ENCODE measurements at places on chromosomes 12 and 14.

DNA sequence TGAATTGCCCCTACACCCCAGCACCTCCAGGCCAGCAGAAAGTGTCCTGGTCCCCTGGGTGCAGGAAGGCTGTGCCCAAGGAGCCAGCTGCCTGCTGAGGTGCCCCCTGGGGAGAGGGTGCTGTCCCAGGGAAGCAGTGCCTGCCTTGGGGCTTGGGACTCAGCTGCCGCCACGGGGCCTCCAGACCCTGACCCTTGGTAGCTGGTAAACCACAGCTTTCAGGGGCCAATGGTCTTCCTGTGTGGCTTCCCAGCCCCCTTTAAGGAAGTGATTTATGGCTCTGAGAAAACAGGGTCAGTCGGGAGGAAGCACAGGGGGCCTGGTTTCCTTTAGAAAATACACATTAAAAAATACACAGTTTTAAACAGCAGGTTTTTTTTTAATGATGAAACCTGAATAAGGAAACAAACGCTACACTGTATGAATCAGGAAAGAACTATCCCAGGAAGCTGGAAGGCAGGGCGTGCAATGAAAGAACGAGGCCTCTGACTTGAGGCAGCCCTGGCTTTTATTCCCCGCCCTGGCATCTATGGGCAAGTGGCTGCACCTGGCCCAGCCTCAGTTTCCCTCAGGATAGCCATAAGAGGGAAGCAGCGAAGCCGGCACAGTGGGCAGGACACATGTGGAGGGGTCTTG, 40.6 kb upstream of the EML1 start:
- no peak for DNase-seq

DNA sequence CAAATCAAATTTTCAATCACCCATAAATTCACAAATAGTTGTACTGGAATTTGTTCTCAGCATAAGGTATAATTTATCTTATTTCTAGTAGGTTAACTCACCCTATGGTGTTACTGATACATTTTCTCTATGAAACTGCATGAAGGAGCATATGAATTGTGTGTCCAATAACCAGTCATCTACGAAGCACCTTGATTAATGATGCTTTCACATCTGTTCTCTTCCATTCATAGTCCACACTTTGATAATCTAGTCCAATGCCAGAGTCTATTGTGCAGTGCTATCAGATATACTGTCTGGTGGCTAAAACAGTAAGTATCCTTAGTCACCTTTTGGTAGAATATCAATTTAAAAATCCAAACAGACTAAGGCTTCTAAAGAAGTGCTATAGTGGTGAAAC, 876.0 kb downstream of the RPS29 start:
- no peak for DNase-seq

DNA sequence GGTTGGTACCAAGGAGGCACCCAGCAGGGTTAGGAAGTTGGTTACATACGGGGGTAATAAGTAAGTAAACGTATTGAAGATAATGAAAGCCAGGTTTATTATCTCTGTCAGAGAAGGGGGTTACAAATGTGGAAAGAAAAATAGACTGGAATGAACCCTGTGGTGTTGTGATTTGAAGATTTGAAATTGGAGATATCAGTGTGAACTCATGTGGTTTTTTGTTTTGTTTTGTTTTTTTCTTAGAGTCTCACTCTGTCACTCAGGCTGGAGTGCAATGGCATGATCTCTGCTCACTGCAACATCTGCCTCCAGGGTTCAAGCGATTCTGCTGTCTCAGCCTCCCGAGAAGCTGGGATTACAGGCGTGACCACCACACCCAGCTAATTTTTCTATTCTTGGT, 14.1 kb upstream of the SLC25A3 start:
- DNase-seq = no peak

DNA sequence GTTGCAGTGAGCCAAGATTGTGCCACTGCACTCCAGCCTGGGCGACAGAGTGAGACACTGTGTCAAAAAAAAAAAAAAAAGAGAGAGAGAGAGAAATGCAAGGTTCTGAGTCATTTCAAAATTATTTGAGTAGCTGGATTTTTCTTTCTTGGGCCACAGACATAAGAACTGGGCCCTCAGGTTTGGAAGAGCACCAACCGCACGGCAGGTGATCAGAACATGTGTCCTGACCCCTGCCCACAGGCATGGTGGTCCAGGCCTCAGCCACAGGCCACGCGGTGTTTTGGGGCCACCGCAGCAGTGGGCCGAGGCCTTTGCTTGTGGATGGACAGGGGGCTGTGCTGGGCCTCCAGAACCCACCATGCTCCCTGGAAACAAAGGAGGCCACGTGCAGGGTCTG, 126.7 kb downstream of the CALM1 start:
- no peak for DNase-seq

- DNase-seq = no peak
These were observed 145.8 kb downstream of the TSPAN9 start for GRCh38 chr12:3222979-3223378.

DNA sequence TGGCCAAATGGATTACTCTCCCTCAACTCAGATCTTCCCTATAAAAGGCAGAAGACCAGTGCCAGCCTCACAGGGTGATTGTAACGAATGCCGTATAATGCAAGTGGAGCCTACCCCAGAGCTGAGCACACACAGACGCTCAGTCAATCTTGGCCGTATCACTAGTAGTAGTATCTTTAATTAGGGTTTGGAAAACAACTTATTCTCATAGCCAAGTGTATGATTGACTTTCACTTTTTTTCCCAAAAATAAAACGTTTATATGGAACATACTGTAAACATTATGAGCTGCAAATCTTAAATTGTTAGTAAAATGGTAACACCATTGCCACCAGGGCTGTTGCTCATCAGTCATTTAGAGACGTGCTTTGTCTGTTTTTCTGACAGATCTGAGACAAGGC, 30.4 kb downstream of the PLEKHG7 start:
- no peak for DNase-seq

GRCh38 chr12:113242560-113242959, 21.3 kb downstream of the TPCN1 start:
- DNase-seq = no peak

- DNase-seq = peak; percentile 55
These were observed 26.4 kb upstream of the FAM222A start for GRCh38 chr12:109687250-109687649.

Measured in transverse colon (tissue), 4 donors.